Putamen (tissue), 1 donor: ENCODE measurements at places on chromosomes 5 and 9.

- DNase-seq, result no peak
Measured at GRCh38 chr9:32587901-32588300, 14.9 kb upstream of the NDUFB6 start.

DNA sequence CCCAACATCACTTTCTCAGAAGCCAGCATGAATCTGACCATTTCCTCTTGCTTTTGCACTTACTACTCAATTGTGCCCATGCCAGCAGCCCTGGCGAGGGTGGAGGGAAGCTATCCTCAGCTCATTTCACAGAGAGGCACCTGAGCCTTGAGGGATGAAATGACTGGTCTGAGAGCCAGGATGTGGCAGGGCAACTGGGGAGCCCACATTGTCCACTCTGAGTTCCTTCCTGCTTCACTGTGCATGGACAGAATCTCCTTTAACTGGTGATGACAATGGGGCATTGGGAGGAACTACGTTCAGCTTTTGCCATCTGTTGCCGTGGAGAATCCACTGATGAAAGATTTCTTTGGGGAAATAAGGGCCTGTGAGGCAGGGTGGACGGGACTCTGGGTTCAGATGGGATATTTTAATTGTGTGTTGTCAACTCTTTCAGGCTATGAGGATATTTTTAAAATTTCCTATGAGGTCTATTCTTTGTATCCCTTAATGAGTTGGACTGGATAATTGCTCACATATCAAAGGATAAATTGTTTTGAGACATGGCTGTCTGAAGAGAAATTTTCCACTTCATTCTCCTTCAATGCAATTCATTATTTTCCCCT lies 78.3 kb downstream of the TNC start:
- no peak for DNase-seq

DNA sequence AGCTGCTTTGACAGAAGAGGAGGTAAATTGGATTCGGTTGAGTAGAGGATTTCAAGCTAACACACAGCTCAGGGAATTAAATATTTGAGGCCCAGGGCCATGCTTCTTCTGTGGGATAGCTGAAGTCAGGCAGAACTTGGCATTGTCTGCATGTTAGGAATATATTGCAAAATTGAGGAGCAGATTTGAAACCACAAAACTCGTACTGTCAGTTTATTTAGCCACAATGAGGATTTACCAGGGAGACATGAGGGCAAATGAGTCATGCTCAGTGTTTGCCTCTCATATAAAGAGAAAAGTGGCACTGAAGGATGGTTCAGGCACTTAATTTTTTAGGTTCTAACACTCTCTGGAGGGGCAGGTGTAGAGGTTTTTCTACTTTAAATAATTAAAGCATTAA lies 83.0 kb upstream of the PRLR start:
- DNase-seq, result no peak

- DNase-seq, result no peak
Measured at GRCh38 chr5:155406815-155407214, 393.3 kb downstream of the KIF4B start.
